ENCODE measurements at places on chromosomes 11 and 22. TPM values are rescaled to one million over a fixed set of nuclear protein-coding genes. Genes with fewer than 3 reads are reported as not detected.

ZFPL1 gene
- 29.0 TPM for total RNA-seq

PNPLA5 gene
- total RNA-seq: not detected

RFPL2 gene
- total RNA-seq: not detected

CCDC87 gene
- 0.37 TPM for total RNA-seq

ROBO4 gene
- 26.6 TPM for total RNA-seq

KCNQ1OT1 gene
- 4.7 TPM for total RNA-seq

SLC1A2 gene
- 11.0 TPM for total RNA-seq

CYTH4 gene
- total RNA-seq: 0.59 TPM

RCOR2 gene
- total RNA-seq: 2.7 TPM

GUCY1A2 gene
- 8.2 TPM for total RNA-seq

TPBGL gene
- not detected for total RNA-seq

TSPAN18 gene
- not detected for total RNA-seq

TNNT3 gene
- total RNA-seq: not detected

DSCAML1 gene
- not detected for total RNA-seq

ZBTB16 gene
- 37.1 TPM for total RNA-seq

DCHS1 gene
- total RNA-seq: 0.78 TPM

CCDC82 gene
- 10.4 TPM for total RNA-seq

ANKK1 gene
- not detected for total RNA-seq

CCDC116 gene
- under 0.01 TPM for total RNA-seq

DUSP8 gene
- total RNA-seq: 0.20 TPM

TPP1 gene
- total RNA-seq: 93.3 TPM

PIH1D2 gene
- 2.2 TPM for total RNA-seq

PRODH gene
- total RNA-seq: 0.37 TPM

KCTD14 gene
- total RNA-seq: 1.5 TPM

FOLR1 gene
- total RNA-seq: not detected

PGM2L1 gene
- total RNA-seq: 1.1 TPM

CRYBB2 gene
- total RNA-seq: not detected

MYRF gene
- total RNA-seq: 0.20 TPM

DRAP1 gene
- 370 TPM for total RNA-seq

TEAD1 gene
- 71.3 TPM for total RNA-seq

PRDM11 gene
- 3.7 TPM for total RNA-seq

MGAT3 gene
- not detected for total RNA-seq

LMNTD2 gene
- under 0.01 TPM for total RNA-seq

NDUFS8 gene
- total RNA-seq: 94.4 TPM

RFPL1 gene
- total RNA-seq: not detected

OR52A1 gene
- total RNA-seq: not detected

RTCB gene
- total RNA-seq: 86.2 TPM

CHRNA10 gene
- total RNA-seq: 1.6 TPM

SCGB1C1 gene
- not detected for total RNA-seq

APLP2 gene
- total RNA-seq: 323 TPM

OR10A2 gene
- not detected for total RNA-seq

OR5D16 gene
- total RNA-seq: not detected

OR6T1 gene
- total RNA-seq: not detected

Measured in subcutaneous preadipocyte (primary cell).